ENCODE measurements at places on chromosomes 16 and 17.

DNA sequence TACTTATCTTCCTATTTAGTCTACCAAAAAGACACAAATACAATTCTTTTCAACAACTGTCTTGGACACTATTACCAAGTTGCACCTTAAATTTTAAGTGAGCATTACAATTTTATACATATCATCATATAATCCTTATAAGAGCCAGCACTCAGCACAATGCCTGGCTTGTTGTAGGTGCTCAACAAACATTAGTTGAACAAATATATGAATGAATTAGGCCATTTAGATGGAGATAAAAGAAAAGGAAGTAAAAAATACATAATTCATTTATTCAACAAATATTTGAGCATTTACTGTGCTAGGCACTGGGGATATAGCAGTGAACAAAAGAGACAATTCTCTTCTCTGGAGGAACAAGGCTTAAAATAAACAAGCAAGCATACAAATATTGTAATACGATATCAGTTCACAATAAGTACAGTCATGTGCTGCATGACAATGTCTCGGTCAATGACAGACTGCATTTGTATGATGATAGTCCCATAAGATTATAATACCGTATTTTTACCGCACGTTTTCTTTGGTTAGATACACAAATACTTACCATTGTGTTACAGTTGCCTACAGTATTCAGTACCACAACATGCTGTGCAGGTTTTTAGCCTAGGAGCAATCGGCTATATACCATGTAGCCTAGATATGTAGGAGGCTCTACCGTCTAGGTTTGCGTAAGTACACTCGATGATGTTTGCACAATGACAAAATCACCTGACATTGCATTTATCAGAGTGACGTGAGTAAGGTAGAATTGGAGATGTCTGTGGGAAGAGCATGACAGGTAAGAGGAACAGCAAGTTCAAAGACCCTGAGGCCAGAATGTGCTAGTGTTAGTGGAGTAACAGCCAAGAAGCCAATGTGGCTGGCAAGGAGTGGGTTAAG, 86.4 kb upstream of the HS3ST2 start:
- DNase-seq, result peak; percentile 74

DNA sequence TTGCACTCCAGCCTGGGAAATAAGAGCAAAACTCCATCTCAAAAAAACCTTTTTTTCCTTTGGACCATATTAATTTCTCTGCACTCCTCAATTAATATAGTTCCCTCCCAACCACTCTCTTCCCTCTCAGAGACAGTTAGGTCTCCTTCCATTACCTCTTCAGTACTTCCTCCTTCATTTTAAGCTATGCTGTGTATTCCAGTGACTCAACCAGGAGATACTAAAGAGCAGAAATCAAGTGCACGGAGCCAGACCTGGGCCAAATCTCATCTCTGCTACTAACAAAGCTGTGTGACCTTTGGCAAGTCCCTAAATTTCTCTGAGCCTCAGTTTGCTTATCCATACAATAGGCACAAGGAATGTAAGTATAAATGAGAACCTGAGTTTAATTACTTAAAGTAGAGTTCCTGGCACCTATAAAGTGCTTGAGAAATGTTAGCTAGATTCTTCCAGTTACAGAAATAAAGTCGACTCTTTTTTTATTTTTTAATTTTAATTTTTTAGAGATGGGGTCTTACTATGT, 8.5 kb downstream of the PECAM1 start:
- no peak for DNase-seq

DNA sequence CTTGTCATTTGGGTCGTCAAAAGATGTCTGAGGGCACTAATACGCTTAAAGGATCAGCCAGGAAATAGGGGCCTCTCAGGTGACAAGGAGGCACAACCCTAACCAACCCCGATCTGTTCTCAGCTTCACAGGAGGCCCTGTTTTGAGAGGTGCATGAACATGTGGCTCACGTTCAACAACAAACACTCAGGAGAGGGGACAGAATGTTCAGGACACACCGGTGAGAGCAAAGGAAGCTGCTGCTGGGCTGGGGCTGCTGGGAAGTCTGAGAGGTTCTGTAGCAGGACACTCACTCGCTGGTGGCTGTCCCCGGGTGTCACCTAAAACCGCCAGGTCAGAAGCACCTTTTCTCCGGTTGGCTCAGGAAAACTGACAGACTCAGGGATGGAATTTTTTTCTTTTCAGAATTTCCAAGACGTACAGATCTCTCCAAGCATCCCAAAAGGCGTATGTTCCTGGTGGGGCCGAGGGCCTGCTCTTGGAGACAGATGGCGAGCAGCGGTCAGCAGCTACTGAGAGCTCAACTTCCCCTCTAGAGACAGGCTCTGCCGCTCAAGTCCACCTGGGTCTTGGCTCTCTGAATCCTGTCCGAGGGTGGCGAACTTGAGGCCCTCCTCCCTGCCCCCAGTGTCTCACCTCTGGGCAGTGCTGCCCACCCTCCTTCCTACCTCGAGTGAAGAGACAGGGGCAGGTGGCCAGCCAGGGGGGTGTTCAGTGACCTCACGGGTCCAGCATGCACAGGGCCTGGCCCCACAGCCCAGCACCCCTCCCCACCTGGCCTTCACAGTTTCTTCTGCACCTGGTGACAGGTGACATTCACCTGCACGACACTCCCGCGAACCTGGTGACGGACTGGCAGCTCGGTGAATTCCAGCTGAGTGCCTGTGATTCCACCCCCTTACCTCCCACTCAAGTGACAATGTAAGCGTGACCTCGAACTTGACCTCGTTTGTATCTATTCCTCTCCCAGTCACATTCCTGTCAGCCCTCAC, 22.9 kb downstream of the CLUH start:
- no peak for DNase-seq

DNA sequence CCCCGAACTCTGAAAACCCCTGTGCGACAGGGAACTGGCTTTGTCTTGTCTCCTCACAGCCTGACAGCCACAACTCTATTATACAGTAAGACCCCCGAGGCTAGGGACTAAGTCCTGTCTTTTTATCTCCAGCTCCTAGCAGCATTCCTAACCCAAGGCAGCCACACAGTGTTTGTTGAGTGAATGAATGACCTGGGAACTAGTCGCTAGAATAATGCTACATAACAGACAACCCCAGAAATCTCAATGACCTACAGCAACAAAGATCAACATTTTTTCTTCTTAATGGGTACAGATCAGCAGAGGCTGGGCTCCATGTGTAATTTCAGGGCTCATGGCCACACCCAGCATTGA, 71.4 kb upstream of the TNRC6C start:
- DNase-seq, result no peak

- no peak for DNase-seq
Observed at GRCh38 chr16:19348125-19348524, 62.6 kb downstream of the CLEC19A start.

- DNase-seq, result no peak
Observed at GRCh38 chr17:47301161-47301560, 22.6 kb upstream of the EFCAB13 start.

DNA sequence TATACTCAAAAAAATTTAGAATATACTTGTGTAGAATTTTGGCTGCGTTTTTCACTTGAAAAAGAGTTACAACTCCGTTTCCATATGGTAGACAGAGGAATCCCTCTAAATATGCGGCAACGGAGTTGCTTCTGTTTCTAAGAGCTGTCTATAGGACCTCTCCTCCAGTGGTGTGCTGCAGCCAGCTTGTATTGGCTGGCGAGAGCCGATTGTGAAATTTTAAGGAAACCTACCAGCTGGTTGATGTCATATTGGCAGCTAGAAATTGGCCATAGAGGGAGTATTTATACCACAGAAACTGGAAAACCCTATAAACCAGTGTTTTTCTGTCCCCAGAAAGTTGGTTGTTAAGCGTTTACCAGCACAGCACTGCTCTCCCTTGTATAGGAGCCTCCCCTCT, 655.8 kb upstream of the EEF2KMT start:
- no peak for DNase-seq

DNA sequence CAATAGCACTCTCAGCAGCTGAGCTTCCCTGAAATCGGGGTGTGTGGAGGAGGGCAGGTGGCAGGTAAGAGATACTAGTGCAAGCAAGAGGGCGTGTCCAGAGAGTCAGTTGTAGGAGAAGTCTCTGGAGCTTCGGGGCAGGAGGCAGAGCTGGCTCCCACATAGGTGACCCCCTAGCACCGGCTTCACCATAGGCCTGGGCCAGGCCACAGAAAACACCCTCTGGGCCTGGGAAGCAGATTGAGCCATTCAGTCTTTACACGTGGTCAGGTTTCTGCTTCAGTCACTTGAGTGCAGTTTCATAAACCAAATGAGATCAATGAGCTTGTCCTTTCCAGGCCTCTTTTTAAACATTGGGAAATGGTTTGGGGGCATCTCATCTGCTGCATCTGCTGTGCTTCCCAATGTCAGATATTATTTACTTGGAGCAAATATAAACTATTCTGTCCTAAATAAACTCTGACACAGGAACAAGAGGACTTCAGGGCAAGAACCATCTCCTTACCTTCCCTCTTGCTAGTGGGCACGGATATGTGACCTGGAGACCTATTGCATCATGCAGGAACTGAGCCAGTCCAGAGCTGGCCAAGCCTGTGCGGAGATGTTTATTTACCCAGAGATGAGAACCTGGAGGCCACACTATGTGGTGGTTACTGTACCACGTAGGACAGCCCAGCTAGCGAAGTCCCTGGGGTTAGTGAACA, 16.1 kb downstream of the CCR7 start:
- DNase-seq, result no peak

GRCh38 chr17:79024901-79025737, 1.1 kb downstream of the C1QTNF1 start:
- DNase-seq, result no peak

GRCh38 chr17:58339755-58340404, 11.3 kb upstream of the TSPOAP1 start:
- no peak for DNase-seq

- DNase-seq, result no peak
Observed at GRCh38 chr17:46972346-46972745, 6.7 kb downstream of the RPRML start.

- DNase-seq, result no peak
Observed at GRCh38 chr17:37523715-37524219, 34.1 kb downstream of the DUSP14 start.

- DNase-seq, result no peak
Observed at GRCh38 chr17:21169496-21169895, 42.7 kb downstream of the DHRS7B start.

- DNase-seq, result no peak
Observed at GRCh38 chr16:30054959-30055553, 10.5 kb upstream of the ALDOA start.

- DNase-seq, result no peak
Observed at GRCh38 chr17:60314423-60314822, 77.5 kb downstream of the USP32 start.

- DNase-seq, result peak; percentile 67
Observed at GRCh38 chr17:79741751-79742588, 11.2 kb downstream of the ENPP7 start.

- DNase-seq, result no peak
Observed at GRCh38 chr16:25158401-25158800, 46.9 kb downstream of the LCMT1 start.

DNA sequence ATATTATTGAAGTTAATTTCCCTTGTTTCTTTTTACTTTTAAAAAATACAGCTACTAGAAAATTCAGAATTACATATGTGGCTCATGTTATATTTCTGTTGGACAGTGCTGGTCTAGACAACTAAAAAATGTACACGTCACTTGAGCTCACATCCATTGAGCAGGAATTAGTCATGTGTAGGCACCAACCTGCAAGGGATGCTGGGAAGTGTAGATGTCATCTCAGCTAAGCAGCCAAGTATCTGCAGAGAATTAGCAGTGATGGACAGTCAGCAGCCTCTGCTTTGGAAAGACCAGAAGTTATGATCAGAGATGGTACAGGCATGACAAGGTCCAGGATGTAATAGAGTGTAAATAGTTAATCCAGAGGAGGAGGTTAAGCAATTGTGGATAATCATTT, 87.1 kb upstream of the HS3ST2 start:
- DNase-seq, result no peak

GRCh38 chr16:57544124-57544653, 1.7 kb downstream of the ADGRG5 start:
- no peak for DNase-seq

Measured in NCI-H774 (cell line).